Stromal cell of bone marrow (primary cell): ENCODE measurements at places on chromosomes 2 and 18.

GRCh38 chr18:65567372-65567771 is 183.4 kb upstream of the CDH7 start:
- no peak for DNase-seq

- no peak for DNase-seq
Measured at GRCh38 chr18:22417496-22418188, at the start of gene CTAGE1. TSS of gene CTAGE1 (minus strand) at chr18:22417915. CDS start at chr18:22417811, 104 bp downstream.

DNA sequence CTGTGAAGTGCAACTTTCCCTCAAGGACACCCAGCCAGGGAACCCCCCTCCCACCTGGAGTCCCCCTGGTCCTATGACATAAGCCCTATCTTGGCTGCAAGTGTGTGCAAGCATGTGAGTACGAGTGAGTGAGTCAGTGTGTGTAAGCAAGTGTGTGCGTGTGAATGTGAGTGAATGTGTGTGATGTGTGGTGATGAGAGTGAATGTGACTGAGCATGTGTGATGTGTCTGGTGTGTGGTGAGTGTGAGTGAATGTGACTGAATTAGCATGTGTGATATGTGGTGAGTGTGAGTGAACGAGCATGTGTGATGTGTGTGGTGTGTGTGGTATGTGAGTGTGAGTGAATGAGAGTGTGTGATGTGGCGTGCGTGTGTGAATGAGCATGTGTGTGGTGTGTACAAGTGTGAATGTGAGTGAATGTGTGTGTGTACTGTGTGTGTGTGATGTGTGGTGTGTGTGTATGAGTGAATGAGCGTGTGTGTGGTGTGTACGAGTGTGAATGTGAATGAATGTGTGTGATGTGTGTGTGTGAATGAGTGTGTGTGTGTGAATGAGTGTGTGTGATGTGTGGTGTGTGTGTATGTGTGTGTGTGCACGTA is 68.8 kb upstream of the SMAD7 start:
- no peak for DNase-seq

DNA sequence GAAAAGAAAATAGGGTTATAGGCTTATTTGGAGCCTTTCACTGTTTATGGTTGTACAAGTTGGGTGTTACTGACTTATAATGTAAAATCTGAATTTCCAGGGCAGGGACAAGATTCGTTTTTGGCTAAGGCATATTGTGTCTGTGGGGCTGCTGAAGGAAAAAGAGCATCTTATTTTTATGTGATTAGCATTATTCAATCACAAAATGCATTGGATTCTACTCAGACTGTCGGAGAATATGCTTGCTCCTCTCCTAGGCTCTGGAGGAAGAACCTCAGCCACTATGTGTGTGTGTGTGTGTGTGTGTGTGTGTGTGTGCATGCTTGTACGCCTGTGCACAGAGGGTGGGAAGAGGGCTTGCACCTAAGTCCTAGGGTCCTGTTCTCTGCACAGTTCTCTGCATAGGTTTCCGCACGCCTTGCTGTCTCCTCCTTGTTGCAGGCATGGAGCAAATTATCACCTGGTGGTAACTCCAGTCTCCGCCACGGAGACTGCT is 44.3 kb downstream of the AGAP1 start:
- no peak for DNase-seq

DNA sequence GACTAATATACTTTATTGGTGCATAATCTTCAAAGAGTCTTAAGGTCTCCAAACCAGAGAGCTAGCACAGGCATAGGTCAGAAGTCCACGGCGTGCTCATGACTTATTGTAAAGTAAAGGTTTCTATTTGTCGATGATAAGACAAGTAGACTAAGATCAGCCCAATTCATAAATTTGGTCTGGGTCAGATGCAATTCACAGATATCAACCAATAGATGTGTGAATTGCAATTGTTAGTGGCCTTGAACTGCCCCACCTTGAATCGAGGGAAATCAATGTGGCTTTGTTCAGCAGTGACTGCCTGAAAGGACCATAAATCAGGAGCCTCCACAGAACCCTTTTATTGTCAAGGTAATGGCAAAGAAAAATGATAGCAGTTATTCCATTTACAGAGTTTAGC is 39.1 kb upstream of the CPS1 start:
- DNase-seq = no peak

- no peak for DNase-seq
Measured at GRCh38 chr18:24631243-24632025, 171.0 kb downstream of the HRH4 start.

DNA sequence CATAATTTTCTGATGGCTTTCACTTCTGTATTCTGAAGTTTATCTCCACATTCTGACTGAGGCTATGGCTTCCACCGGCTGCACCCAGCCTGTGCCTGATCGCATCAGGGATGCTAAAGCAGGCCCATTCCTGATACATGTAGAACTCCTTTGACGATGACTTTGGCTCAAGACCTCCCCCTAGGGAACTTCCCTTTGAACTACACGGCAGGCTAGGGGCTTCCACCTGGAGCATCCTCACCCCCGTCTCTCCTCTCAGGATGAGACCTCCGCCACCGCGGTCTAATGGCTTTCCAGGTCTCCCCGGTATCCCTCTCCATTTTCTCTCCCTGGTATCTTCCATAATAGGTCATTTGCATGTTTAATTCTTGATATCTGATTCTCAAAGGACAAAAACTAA is 214.9 kb upstream of the CHST9 start:
- no peak for DNase-seq

GRCh38 chr2:12890481-12890991 is 173.8 kb downstream of the TRIB2 start:
- DNase-seq = no peak

DNA sequence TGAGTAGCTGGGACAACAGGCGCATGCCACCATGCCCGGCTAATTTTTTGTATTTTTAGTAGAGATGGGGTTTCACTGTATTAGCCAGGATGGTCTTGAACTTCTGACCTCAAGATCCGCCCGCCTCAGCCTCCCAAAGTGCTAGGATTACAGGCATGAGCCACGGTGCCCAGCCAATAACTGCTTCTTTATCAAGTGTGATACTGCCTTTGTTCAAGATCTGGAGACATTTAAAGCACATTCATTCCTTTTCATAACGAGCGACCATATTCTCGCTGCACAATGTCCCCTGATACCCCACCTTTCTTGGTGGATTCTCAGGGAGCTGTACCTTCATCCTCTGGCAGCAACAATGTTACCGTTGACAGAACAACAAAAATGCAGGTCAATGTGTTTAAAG is 75.4 kb downstream of the PIEZO2 start:
- DNase-seq = no peak

DNA sequence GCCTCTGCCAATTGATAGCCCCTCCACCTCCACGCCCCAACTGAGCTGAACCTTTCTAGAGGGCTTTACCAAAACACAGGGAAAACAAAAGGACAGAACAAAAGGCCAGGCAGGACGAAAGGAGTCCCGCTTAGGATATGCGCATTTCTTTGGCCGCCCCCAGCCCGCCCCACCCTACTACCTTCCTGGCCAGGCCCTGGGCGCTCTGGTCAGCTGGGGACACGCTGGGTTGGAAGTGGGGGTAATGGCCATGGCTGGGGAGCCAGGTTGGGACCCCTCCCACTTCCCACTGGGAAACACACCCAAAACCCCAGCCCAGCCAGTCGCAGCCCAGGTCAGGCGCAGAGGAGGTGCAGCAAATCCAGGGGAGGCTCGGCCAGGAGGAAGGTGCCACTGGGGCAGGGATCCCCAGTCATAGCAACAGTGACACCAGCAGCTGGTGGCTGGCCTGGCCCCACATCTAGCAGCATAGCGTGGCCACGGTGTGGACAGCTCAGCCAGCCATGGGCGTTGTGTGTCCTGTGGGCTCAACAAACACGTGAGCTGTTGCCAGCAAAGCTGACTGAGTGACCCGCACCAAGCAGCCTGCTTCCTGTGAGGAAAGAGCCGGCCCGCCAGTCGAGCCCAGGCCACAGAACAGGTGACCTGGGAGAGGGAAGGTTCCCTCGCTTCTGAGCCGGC is 24.6 kb upstream of the B3GNT7 start:
- DNase-seq = no peak

DNA sequence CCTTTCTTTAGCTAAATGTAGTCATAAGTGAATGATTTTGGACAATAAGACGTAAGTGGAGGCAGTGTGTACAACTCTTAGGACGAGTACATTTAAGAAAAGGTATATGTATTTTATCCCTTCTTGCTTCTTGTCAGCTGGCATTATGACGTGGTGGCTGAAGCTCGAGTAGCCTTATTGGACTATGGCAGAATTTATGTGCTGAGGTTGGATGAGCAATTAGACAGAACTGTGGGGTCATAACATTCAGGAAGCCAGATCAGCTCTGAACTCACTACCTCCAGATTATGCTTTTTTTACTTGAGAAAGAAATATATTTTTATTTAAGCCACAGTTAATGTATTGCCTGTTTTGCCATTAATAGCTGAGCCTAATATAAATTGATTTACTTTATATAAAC is 661.5 kb downstream of the ERBB4 start:
- DNase-seq = no peak

DNA sequence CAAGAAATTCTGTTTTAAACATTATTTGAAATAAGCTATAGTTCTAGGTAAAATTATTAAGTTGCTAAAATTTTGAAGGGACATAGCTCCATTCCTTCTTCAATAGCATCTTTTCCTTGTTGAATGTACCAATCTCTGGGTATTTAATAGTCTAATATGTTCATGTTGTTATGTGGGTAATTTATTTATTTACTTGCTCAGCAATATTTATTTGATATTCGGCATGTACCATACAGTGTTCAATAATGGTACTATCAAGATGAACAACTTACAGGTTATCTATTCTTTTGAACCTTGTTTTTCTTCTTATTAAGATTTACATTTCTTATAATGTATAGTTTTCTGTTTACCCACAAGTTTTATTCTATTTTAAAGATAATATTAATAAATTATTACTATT is 1616.8 kb upstream of the PIK3C3 start:
- DNase-seq = no peak

DNA sequence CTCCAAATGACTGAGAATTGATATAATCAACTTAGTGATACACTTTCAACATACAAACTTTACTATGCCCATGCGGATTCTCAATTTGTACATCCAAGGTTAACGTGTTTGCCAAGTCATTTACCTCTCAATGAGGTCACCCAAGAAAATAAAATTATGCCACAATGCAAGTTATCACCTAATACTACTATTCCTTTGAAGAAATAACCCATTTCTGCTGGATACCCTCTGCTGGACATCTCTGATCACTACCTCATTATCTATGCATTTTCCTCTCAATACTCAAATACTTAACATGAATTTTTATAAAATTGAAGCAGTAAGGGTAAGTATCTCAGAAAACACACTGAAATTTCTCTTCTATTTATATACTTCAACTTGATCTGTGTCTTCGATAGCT is 12.7 kb downstream of the HNRNPLL start:
- DNase-seq = no peak

DNA sequence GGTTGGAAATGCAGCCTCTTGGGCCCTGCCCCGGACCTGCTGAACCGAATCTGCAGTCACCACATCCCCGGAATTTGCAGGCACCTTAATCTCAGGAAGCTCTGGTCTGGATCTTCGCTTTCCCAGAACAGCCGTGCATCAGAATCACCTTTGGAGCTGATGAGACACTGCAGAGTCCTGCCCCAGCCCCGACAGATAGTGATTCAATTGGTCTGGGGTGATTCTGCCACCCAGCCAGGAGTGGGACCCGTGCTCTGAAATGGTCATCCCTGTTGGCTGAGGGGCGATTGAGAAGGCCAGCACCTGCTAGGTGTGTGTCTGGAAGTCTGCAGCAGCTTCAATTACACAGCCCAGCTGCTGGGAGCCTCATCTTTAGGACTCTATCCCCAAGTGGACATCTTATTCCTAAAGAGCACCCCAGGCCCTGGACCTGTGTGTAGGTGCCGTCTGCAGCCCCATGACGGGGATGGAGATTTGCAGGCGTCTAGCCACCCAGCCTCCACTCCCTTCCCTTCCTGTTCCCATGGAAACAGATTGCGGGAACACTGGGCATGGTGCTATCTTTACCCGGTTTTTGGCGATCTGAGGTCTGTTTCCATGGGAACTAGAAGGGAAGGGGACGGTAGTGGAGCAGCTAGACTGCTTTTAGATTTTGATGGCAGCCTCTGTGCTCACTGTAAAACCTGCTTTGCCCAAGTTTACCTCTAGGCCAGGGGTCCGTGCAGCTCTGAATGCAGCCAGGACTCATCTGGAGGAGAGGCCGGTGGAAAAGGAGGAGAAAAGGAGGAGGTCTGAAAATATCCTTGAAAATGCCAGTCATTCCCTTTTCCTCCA is 156.1 kb downstream of the LDLRAD4 start:
- DNase-seq = no peak

- DNase-seq = no peak
Measured at GRCh38 chr2:47206181-47206580, 51.1 kb upstream of the STPG4 start.

DNA sequence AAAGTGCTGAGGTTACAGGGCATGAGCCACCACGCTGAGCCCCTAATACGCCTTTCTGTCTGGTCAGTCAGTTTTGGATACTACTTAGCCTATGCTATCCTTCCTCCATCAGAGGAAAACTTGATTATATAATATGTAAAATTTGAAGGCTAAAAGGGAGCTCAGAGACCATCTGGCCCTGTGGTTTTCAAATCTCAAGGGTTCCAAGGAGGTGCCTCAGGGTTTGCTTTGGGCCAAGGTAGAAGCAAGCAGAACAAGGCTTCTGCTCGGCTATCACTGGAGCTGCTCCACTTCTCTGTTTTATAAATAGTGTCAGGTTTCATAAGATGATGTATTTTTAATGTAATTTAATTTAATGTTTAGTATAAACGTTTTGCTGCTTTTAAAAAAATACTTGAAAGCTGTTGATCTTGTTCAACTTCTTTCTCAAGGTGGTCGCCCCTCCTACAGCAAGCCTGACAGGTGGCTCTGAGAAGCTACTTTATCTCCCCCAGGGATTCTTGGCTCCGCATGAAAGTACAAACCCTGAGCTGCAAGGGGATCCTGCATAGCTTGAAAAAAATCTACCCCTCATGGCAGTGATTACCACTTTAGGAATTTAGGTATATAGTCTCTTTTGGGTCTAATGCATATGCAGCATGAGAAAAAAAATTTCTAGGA is 290.3 kb downstream of the CNTNAP5 start:
- DNase-seq = no peak

- no peak for DNase-seq
Measured at GRCh38 chr18:23798249-23798648, 109.0 kb downstream of the LAMA3 start.
